Suppressor macrophage treated with lipopolysaccharide for 4 hours (primary cell): ENCODE measurements at places on chromosomes 6 and 20.

- no peak for DNase-seq
Observed at GRCh38 chr6:160975162-160975561, 16.4 kb upstream of the MAP3K4 start.

GRCh38 chr6:113980937-113981554 is 10.1 kb upstream of the HDAC2 start:
- peak; percentile 25 for DNase-seq

DNA sequence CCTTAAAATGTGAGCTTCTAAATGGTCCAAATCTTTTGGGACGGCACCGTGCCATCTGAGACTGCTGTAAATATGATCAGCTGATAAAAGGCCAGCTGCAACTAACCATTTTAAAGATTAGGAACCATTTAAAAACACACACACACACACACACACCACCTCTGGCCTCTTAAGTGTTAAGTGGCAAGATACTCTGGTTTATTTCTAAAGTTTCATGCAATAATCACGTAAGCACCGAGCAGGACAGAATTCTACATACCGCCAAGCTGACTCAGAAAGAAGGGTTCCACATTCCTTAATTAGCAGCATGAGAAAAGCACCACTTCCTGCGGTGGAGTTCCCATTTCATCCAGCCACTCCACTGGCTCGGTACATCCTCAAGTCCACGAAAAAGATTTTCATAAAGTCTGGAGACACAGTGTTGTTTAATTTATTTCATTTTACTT is 17.8 kb upstream of the ZNF217 start:
- peak; percentile 87 for DNase-seq

GRCh38 chr6:111210194-111210728 is 123.0 kb downstream of the SLC16A10 start:
- peak; percentile 88 for DNase-seq

GRCh38 chr20:53608071-53608455 is 14.4 kb upstream of the ZNF217 start:
- DNase-seq = no peak
